CD8-positive, alpha-beta T cell (primary cell): ENCODE measurements at places on chromosomes 6 and 20. TPM values are rescaled to one million over a fixed set of nuclear protein-coding genes. Genes with fewer than 3 reads are reported as not detected.

The KCNQ2 gene
- not detected for total RNA-seq

The ZBTB46 gene
- not detected for total RNA-seq

The ARG1 gene
- not detected for total RNA-seq

The NTSR1 gene
- total RNA-seq, result not detected

The WFDC5 gene
- total RNA-seq, result not detected

The SIRPD gene
- not detected for total RNA-seq

The ULBP3 gene
- 1.5 TPM for total RNA-seq

The CAPN11 gene
- total RNA-seq, result 0.22 TPM

The TPBG gene
- total RNA-seq, result 0.35 TPM

The WFDC12 gene
- not detected for total RNA-seq

The BTNL2 gene
- not detected for total RNA-seq

The RPS6KA2 gene
- total RNA-seq, result 2.2 TPM

The ERVFRD-1 gene
- not detected for total RNA-seq

The SPO11 gene
- total RNA-seq, result not detected

The MRAP2 gene
- total RNA-seq, result not detected

The NSFL1C gene
- total RNA-seq, result 66.0 TPM
